Smooth muscle cell of the umbilical artery (primary cell): ENCODE measurements at places on chromosomes 1 and 21. TPM values are rescaled to one million over a fixed set of nuclear protein-coding genes. Genes with fewer than 3 reads are reported as not detected.

The OPRD1 gene
- not detected in 2 replicates for total RNA-seq

The DMBX1 gene
- total RNA-seq = not detected in 2 replicates

The OR2T11 gene
- not detected in 2 replicates for total RNA-seq

The ZNF684 gene
- 3.8 and 6.2 TPM in 2 replicates for total RNA-seq

The AMY1A gene
- not detected in 2 replicates for total RNA-seq

The EXO5 gene
- 5.9 and 9.6 TPM in 2 replicates for total RNA-seq

The MMEL1 gene
- total RNA-seq = 0.37 TPM in 1 of 2 replicates, not detected in the other

The DNALI1 gene
- total RNA-seq = 0.89 and 1.9 TPM in 2 replicates

The CLIC6 gene
- not detected in 2 replicates for total RNA-seq

The BGLAP gene
- 0.59 TPM in 1 of 2 replicates, not detected in the other for total RNA-seq

The RAP1A gene
- total RNA-seq = 25.8 and 37.7 TPM in 2 replicates

The TSSK3 gene
- total RNA-seq = 0.30 TPM in 1 of 2 replicates, not detected in the other

The OR2T34 gene
- not detected in 2 replicates for total RNA-seq

The CFAP107 gene
- total RNA-seq = not detected in 2 replicates

The MATN1 gene
- total RNA-seq = under 0.01 and 0.18 TPM in 2 replicates

The OR2T27 gene
- not detected in 2 replicates for total RNA-seq

The ZMPSTE24 gene
- total RNA-seq = 58.8 and 76.5 TPM in 2 replicates

The ACTRT2 gene
- not detected in 2 replicates for total RNA-seq

The SPRR2A gene
- total RNA-seq = not detected in 2 replicates

The S1PR1 gene
- 2.7 and 7.9 TPM in 2 replicates for total RNA-seq

The PDE9A gene
- total RNA-seq = not detected in 2 replicates
